ENCODE measurements at places on chromosomes 6 and 20.

- DNase-seq: no peak
Observed at GRCh38 chr6:132466952-132467351, 46.0 kb downstream of the STX7 start.

GRCh38 chr20:58028123-58028522 lies 200.3 kb downstream of the ANKRD60 start:
- no peak for DNase-seq

DNA sequence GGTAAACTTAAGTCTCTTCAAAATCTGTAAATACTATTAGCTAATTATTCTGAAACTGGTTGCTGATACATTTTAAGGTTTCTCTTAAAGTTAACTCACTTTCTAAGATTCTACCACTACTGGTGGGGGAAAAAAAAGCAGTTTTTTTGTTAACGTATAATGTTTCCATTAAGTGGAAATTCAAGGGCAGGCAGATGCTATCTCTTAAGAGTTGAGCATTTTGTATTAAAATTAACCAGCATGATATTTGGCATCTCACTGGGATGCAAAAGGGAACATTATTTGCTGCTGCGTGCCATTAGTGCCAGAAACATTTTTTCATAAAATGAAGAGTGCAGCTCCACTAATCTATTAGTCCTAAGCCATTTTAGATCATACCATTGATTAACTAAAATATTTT lies 246.2 kb downstream of the PRKN start:
- DNase-seq: no peak

- no peak for DNase-seq
Observed at GRCh38 chr20:31875671-31876070, 5.2 kb downstream of the TTLL9 start.

GRCh38 chr6:41640426-41640825 lies 2.2 kb downstream of the MDFI start:
- DNase-seq: no peak

GRCh38 chr6:124604719-124605118 lies 357.5 kb upstream of the RNF217 start:
- DNase-seq: no peak

- DNase-seq: no peak
Observed at GRCh38 chr6:166610069-166610468, 17.0 kb downstream of the RPS6KA2 start.

- DNase-seq: no peak
Observed at GRCh38 chr6:13242590-13242989, 85.7 kb downstream of the TBC1D7 start.

- DNase-seq: no peak
Observed at GRCh38 chr20:35942243-35942642, 12.1 kb downstream of the SCAND1 start.

GRCh38 chr6:92706976-92707375 lies 712.4 kb downstream of the EPHA7 start:
- no peak for DNase-seq

GRCh38 chr6:162706232-162706631 lies 21.3 kb downstream of the PRKN start:
- no peak for DNase-seq

DNA sequence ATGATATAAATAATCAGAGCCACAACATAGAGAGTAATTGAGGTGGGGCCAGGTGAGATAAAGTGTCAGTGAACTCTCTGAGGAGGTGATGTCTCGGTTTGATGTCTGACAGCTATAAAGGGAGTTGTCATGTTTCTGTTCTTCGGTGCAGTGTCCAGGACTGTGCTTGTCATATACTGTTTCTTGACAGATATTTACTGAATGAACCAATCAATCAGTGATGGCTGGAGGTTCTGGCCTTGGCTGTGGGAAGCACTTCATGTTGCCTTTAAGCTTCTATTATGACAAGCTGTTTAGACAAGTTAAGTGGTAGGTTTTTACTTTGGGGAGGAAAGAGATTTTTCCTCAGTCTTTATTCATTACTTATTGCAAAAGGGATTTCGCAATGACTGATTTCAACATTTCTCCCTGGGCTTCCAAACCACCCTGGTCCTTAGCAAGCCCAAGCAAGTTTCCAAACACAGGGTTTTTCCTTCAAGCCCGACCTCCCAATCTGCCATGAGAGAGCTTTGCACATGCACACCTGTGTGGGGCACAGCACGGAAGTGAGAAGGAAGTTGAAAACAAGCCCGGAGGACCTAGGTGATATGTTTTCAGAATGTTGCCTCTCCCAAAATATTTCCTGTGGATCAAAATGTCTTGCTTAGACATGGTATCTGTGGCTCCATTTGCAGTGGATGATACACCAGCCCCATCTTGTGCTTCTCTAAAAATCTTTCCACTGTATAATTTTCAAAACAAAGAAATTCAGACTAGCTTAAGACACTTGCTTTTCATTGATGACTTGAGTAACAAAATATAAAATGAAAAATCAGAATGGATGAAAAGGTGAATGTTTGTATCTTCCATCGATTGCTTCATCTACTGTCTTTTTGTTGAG lies 567.3 kb upstream of the BTBD3 start:
- DNase-seq: no peak

DNA sequence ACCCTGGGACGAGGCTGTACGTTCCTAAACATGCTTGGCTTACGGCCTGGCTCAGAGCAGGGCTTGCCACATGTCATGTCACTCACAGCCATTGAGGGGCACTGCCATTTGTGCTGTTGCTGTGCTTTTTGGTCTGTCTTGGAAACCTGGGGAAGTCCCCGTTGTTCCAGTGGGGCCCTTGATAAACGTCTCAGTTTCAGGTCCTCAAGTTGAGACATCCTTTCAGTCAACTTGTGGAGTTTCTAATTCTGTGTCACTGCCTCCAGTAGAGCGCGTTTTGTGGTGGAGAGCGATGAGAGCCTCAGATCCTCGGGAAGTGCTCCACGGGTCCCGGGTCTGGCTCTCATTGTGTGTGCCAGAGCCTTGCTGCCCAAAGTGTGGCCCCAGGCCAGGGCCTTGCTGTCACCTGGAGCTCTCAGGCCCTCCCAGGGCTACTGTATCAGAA lies 43.0 kb upstream of the CCR6 start:
- DNase-seq: no peak

GRCh38 chr6:30880698-30881252 lies 3.5 kb upstream of the DDR1 start:
- no peak for DNase-seq

- no peak for DNase-seq
Observed at GRCh38 chr6:108524528-108525248, 36.0 kb upstream of the FOXO3 start.

DNA sequence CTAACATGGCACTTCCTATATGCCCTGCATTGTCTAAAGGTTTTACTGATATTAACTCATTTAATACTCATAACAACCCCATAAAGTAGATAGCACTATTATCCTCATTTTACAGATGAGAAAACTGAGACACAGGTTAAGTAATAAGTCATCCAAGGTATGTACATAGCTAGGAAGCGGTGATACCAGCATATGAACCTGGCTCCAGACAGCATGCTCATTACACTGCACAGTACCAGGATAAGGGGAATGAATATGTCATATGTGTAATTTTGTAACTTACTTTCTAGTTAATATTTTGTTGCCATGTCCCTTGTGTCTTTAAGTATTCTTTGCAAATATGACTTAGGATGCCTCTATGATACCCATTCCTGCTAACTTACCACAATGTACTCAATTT lies 53.2 kb upstream of the PBOV1 start:
- no peak for DNase-seq

DNA sequence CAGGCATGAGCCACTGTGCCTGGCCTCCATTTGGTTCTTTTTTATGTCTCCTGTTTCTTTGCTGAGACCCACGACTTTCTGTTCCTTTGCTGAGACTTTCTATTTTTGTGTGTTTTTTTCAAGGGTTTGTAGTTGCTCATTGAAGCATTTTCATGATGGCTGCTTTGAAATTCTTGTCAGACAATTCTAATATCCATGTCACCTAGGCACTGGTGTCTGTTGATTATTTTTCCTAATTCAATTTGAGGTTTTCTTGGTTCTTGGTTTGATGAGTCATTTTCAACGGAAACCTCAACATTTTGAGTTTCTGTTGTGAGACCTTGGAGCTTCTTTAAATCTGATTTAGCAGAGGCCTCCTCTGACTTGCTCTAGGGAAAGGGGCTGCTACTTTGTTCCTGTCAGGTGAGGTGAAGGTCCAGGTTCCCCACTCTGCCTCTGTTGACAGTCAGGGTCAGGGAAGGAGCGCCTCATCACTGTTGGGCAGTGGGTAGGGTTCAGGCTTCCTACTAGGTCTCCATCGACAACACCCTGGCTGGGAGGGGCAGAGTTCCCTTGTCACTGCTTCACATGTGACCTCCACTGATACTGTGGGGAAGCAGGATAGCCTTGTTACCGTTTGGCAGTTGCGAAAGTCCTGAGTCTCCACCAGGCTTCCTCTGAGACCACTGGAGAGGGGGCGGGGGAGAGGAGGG lies 67.2 kb upstream of the RNF24 start:
- peak; percentile 96 for DNase-seq

- no peak for DNase-seq
Observed at GRCh38 chr6:82385546-82385945, 21.9 kb downstream of the TPBG start.

- no peak for DNase-seq
Observed at GRCh38 chr6:134080171-134080795, 27.9 kb upstream of the SLC2A12 start.

DNA sequence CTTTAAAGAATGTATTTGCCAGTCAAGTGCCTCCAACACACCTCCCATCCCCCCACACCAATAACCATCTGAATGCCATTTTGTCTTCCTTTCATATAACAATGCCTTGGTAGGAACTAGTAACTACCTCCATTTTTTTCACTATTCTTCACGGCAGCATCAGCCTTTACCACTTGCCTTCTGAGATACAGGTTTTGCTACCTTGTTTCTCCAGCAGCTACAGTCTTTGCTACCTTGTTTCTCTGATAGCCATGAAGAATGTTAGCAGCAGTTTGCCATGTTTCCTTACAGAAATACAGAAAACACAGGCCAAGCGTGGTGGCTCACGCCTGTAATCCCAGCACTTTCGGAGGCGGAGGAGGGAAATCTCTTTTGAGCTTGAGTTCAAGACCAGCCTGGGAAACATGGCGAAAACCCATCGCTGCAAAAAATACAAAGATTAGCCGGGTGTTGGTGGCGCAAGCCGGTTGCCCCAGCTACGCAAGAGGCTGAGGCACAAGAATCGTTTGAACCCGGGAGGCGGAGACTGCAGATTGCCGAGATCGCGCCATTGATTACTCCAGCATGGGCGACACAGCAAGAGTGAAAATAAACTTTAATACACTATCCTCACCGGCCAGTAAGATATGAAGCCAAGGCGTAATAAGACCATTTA lies 100.9 kb downstream of the HFE start:
- no peak for DNase-seq

GRCh38 chr6:5592886-5593519 lies 331.7 kb downstream of the FARS2 start:
- no peak for DNase-seq

GRCh38 chr20:37042986-37043972 lies 52.5 kb downstream of the RBL1 start:
- no peak for DNase-seq

GRCh38 chr6:80142586-80142985 lies 36.1 kb downstream of the BCKDHB start:
- no peak for DNase-seq

- DNase-seq: no peak
Observed at GRCh38 chr6:14100966-14101365, 16.6 kb upstream of the CD83 start.

- no peak for DNase-seq
Observed at GRCh38 chr20:39302312-39302711, 340.2 kb downstream of the DHX35 start.

DNA sequence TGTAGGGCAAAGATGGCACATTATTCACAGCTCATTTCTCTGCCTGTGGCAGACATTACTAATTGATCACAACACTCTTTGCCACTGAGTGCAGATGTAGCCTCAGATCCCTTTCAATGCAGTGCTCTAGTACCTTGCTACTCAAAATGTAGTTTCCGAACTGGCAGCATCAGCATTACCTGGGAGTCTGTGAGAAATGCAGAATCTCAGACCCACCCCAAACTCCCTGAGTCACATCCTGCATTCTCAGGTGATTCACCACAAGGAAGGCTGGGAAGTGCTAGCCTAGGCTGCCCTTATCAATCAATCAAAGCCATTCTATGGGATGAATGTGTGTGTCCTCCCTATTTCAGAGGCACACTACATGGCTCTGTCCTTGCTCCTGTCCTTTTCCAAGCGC lies 58.5 kb downstream of the PCNA start:
- no peak for DNase-seq

DNA sequence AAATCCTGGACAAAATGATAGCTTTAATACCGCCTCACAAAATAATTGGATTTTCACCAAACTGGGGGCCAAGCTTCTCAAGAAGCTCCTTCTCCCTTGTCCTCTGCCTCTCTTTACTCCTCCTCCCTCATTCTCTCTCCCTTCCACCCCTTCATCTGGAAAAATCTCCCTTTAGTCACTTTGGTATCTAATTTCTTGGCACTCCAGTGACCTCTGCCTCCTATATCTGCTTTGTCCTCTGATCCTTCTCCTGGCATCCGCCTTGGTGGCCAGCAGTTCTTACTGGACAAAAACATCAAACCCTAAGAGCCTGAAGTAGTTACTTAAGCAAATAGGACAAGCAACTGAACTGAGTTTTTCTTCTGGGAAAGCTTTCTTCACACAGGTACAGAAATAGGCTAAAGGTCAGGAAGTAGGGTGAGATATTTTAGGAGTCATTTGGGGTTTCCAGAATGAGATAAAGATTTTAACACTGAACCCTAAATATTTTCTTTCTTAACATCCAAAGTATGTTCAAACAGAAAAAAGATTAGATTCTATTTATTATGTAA lies 220.7 kb downstream of the ARHGAP18 start:
- DNase-seq: no peak

DNA sequence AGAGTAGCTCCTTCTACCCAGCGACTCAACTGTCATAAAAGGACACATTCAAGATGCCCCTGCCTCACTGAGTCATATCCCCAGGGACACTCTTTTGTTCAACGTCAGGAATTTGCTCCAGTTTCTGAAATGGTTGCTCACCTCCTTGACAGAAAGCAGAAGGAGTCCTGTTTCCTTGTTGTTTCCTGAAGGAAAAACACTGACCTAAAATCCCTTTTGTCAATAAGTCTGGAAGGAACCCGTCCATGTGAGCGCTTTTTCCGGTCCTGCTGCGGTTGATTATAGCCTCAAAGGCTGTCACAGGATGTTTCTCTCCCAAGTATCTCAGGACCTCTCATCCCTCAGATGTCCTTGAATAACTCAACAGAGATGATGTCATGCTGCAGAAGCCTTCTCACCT lies 113.6 kb upstream of the PLEKHG1 start:
- DNase-seq: no peak

DNA sequence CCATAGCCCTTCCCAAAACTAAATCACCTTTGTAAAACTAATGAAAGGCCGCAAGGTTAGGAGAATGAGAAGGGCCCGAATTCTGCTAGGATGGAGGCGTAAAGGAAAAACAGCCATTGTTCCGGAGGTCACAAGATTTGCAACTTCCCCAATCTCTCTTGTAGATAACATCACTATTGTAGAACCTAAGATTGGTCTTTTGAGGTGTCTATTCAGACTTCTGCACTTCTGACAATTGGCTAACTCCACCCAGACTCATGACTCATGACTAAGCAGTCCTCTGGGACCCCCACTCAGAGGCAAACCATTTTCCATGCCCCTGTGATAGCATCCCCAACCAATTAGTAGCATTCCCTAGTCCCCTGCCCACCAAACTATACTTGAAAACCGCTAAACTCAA lies 210.5 kb upstream of the SHLD1 start:
- DNase-seq: no peak
